ENCODE measurements at places on chromosomes 1 and 21.

- no peak for DNase-seq
Measured at GRCh38 chr1:230868736-230869385, 540 bp upstream of the C1orf198 start.

DNA sequence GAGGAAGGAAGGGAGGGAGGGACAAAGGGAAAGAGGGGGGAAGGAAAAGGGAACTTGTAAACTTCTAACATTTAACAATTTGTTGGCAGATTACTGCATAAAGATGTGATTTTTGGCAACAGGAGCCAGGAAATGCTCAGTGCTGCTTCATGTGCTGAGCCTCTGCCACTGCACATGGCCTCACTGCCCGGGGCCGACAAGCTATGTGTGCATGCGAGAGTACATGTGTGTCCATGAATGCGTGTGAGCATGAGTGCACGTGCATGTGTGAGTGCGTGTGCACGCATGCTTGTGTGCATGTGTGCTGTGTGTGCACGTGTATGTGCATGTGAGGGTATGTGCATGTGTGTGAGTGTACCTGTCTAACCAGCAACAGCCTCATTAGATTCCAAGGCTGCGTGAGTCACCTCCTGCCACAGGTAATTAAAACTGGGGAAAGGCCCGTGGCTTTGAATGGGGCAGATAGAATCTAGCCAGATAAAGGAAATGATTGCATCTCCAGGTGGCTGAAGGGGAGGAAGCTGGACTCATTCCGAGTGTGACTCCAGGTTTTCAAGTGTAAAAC is 41.4 kb upstream of the TSPEAR start:
- no peak for DNase-seq

DNA sequence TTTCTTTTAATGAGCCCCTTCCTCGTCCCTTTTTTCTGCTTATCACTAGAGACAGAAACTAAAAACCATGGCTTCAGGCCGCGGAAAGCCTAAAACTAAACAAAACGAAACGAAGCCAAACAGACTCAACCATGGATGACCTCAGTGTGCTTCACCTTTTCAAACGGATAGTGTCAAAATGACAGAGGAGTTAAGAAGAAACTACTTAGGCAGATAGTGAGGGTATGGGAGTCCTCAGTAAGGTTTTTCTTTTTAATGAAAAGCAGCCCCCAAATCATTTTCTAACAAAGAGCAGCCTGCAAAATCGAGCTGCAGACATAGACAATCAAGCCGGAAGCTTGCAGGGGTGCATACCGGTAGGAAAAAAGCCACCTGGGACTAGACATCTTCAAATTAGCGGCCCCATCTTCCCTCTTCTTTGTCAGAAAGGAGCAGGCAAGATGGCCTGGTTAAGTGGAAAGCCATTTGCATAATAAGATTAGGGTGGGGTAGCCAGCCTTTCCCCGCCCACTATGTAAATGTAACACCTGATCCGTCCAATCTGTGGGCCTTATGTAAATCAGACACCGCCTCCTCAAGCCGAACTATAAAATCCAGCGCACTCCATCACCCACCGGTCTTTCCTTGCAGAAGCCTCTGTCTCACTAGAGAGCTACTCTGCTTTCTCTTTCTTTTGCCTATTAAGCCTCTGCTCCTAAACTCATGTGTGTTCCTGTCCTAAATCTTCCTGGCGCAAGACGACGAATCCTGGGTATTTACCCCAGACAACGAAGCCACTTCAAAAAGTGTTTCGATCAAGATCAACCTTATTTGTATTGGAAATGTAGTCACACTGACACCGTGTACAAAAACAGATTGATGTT is 6.2 kb upstream of the ERO1B start:
- DNase-seq: no peak

DNA sequence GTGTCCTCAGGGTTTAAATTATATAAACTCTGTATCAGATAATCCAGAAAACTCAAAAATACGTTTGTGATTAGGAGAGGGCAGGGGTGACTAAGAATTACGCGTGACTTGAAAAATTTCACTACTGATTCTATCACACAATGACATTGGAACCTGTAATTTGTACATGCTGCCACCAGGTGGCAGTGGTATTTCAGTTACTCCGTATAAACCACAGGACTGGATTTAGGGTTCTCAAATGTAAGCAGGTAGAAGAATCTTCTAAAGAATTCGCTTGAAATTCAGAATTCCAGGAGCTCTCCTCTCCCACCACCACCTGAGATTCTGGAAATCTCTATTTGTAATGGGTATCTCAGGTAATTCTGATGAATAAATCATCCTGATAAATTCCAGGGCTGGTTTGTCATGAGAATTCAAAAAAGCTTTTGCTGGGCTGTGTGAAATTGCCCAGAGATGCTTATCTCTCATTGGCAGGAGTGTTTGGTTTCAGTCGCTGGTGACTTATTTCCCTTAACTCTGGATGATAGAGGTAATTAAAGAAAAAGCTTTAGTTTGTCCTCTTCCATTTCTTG is 1.7 kb upstream of the KRTAP7-1 start:
- DNase-seq: no peak

- no peak for DNase-seq
Measured at GRCh38 chr1:14149431-14149830, 449.1 kb upstream of the KAZN start.

- no peak for DNase-seq
Measured at GRCh38 chr1:119288751-119289150, 79.8 kb upstream of the HAO2 start.

- no peak for DNase-seq
Measured at GRCh38 chr1:33143176-33143575, 38.7 kb downstream of the TRIM62 start.

GRCh38 chr1:115306146-115306545 is 31.9 kb downstream of the NGF start:
- no peak for DNase-seq

GRCh38 chr1:59296358-59297256 is at the start of gene FGGY:
Gene FGGY (plus strand): TSS chr1:59297094. CDS start chr1:59321550, 24,456 bp downstream.
- peak; percentile 60 for DNase-seq

- peak; percentile 3 for DNase-seq
Measured at GRCh38 chr1:117895482-117896114, 33.8 kb downstream of the GDAP2 start.

DNA sequence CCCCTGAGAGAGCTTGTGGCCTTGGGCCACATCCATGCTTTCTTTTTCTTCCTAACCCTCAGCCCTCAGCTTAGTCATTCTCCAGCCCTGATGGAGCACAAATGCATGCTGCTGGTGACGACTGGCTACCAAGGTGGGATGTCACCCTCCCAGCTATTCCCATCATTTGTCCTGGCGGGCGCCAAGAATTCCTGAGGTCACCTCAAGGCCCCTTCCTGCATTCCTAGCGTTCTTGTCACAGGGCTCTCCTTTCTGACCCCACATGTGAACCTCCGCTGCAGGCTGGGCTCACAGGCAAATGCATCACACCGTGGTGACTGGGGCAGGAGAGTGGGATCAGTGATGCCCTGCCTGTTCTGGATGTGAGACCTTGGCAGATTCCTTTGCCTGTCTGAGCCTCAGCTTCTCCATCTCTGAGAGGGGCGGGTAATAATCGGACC is 53.4 kb upstream of the IFFO2 start:
- no peak for DNase-seq

DNA sequence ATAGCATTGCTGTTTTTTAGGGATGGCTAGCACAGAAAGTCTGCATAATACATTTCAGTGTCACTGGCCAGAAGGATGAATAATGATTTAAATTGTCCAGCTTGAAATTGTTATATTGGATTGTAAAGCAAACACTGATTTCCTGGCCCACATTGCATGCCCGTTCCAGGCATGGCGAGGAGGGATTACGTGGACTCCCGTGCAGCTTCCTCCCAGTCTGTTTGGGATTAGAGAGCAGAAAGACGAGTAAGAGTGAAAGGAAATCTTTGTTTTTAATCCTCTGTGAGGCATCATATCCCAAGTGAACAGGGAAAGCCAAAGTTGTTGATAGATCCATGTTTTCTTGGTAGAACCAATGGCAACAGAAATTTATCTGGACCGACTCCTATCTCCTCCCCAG is 8.4 kb downstream of the TRIM58 start:
- no peak for DNase-seq

DNA sequence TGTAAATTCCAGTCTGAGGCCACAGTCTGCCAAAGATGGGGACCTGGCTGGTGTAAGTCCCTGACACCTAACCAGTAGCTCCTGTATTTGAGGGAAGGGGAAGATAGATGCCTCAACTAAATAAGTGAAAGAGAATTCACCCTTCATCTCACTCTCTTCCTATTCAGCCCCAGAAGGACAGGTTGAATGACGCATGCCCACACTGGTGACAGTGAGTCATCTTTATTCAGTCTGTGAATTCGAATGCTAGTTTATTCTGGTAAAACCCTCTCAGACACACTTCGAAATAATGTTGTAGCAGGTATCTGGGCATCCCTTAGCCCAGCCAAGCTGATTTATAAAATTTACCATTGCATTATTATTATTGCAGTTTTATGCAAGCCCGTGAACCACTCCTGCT is 617.0 kb upstream of the PRMT6 start:
- no peak for DNase-seq

- DNase-seq: no peak
Measured at GRCh38 chr1:193355626-193356025, 169.2 kb upstream of the B3GALT2 start.

DNA sequence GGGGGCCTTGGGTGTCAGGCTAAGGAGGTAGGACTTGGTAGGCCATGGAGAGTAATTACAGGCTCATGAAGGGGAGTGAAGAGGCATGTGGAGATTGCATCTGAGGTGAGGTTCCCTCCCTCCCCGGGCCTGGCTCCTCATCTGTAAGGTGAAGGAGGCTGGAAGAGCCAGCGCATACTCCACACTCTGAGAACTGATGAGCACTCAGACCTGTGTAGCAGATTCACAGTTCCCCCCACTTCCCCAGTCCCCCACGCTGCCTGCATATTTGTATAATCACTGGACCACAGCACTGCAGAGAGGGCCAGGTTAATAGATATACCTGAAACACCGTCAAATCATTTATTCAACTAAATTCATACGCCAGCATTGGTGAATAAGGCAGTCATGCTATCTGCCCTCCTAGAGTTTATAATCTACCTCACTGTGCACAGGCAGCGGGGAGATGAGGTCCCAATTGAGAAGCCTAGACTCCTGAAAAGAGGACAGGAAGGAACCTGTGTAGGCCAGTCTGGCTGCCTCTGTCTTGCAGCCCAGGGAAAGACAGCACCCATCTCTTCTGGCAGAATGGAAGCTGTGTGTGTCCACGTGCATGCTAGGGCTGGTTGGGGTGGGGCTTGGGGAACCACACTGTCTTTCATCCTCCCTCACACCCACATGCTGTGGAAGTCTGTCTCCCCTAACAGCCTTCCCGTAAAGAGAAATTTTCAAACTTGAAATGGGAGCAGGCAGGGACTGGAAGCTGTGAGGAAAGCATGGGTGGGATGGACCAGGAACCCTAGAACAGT is 110.6 kb upstream of the ATP1A1 start:
- no peak for DNase-seq

- DNase-seq: no peak
Measured at GRCh38 chr1:24902471-24902891, 27.6 kb downstream of the RUNX3 start.

- no peak for DNase-seq
Measured at GRCh38 chr1:194950584-194950983, 1657.7 kb downstream of the KCNT2 start.

GRCh38 chr1:175826705-175827104 is 83.3 kb upstream of the TNR start:
- DNase-seq: no peak

DNA sequence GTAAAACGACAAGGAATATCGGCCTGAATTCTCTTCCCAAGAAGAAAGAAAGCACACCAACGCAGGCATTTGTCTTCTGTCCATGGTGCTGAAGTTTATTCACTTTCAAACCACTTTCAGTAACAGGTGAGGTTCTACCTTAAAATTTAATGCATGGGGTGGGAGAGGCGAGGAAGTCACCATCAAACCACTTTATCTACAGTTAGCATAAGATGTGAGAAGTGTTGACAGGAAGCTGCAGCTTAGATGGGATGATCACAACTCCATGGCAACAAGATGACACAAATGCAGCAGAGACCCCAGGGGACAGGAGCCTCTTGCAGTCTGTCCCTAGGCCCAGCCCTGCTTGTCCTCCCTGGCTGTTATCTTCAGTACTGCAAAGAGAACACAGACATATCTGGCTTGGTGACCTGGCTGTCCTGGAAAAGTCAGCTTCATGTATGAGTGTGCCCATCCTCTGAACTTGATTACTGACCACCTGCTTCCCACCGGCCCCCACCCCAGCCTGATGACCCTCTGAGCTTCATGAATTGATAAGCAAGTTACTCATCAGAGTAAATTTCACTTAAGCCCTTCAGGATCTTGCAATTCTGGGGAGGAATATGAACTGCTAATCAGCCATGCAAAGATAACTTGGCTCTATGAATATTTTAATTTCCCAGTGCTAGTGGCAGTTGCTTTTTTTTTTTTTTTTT is 1.8 kb downstream of the NPPA start:
- no peak for DNase-seq

DNA sequence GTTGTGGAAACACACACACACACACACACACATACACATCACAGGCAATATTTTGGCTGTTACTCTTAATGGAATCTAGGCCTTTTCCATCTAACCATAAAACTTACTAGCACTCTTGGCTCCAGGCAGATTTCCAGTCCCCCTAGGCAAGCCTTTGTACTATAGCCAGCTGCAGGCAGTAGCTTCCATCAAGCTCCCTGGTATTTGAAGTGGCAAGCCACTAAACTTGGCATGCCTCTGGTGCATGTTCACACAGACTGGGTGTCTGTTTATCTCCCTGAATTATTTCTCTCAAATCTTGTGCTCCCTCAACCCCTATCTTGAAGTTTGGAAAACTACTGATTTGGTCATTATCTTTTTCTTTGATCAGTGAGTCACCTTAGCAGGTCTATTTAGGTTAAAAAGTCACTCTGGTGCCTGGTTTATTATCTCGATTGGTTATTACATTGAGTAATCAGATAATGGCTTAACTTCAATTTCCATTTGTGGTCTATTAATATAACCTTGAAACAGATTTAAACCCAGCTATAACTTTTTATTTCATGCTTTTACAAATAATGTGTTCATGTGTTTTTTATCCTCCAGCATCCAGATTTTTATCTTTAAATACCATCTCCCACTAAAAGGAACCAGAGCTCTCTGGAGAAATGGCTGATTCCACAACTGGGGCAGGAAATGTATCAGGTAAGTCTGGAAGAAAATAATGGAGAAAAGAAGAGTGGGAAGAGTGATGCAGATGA is 2.7 kb upstream of the RBM15 start:
- DNase-seq: no peak

DNA sequence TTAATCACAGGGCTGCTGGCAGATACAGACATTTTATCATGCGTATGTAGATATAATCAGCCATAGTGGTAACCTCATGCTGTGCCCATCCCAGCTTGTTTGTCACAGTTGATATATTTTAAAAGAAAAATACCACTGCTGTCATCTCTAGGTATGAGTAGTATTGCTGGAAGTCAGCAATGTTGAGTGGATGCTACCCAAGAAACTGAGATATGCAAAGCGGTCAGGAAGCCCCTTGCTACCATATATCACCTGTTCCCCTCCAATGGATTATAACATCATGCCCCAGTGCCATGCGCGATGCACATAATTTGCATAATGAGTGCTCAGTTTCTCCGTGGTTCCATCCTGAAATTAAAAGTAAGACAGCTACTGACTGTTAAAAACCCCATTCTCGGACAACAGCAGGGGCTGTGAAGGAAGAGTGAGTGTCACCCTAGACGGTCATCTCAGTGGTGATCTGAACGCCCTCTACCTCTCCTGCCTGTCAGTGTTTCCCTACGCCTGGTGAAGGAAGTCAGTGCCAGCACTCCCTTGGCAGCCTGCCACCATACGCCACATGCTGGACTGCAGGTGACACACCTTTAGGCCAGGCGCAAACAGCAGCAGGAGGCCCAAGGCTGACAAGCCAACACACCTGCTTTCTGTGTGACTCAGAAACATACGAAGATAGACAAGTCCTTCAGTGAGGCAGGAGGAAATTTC is 2.7 kb downstream of the IL10RB start:
- DNase-seq: no peak

GRCh38 chr1:202018468-202019234 is 8.3 kb downstream of the ELF3 start:
- no peak for DNase-seq
